ENCODE measurements at places on chromosomes 3 and 15. TPM values are rescaled to one million over a fixed set of nuclear protein-coding genes. Genes with fewer than 3 reads are reported as not detected.

The NPHP3 gene
- total RNA-seq: 49.1 TPM

The IL16 gene
- total RNA-seq: 19.9 TPM

The KIF9 gene
- total RNA-seq: 0.98 TPM

The CCDC13 gene
- total RNA-seq: 1.2 TPM

The FBXL22 gene
- total RNA-seq: 10.1 TPM

The SIDT1 gene
- 44.0 TPM for total RNA-seq

The ZMAT3 gene
- total RNA-seq: 9.6 TPM

The KIAA1143 gene
- 14.0 TPM for total RNA-seq

The TMCO5A gene
- total RNA-seq: not detected

The NPAP1 gene
- total RNA-seq: not detected

The SEMA6D gene
- total RNA-seq: 34.9 TPM

The CD86 gene
- total RNA-seq: 0.98 TPM

The RTP4 gene
- 0.98 TPM for total RNA-seq

The SNURF gene
- 10.3 TPM for total RNA-seq
